ENCODE measurements at places on chromosomes 7 and 10. TPM values are rescaled to one million over a fixed set of nuclear protein-coding genes. Genes with fewer than 3 reads are reported as not detected.

DNA sequence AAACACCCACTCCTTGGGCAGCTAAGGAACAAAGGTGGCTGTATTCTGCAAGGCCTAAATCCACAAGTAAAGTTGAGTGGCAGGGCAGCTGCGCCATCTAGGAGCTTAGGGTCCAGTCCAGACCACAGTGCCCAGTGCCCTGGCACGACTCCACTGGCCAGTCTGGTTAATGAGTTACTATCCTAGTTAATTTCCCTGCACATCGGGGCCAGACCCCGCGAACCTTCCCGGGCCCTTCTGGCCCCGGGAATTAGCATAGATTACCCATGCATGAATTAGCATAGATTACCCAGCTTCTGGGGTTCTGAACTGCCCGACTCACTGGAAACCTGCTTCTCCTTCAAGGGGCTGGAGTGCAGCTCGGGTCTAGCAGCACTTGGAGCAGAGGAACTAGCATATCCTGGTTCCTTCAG, 3.2 kb upstream of the EMX2 start:
- no peak for DNase-seq

DNA sequence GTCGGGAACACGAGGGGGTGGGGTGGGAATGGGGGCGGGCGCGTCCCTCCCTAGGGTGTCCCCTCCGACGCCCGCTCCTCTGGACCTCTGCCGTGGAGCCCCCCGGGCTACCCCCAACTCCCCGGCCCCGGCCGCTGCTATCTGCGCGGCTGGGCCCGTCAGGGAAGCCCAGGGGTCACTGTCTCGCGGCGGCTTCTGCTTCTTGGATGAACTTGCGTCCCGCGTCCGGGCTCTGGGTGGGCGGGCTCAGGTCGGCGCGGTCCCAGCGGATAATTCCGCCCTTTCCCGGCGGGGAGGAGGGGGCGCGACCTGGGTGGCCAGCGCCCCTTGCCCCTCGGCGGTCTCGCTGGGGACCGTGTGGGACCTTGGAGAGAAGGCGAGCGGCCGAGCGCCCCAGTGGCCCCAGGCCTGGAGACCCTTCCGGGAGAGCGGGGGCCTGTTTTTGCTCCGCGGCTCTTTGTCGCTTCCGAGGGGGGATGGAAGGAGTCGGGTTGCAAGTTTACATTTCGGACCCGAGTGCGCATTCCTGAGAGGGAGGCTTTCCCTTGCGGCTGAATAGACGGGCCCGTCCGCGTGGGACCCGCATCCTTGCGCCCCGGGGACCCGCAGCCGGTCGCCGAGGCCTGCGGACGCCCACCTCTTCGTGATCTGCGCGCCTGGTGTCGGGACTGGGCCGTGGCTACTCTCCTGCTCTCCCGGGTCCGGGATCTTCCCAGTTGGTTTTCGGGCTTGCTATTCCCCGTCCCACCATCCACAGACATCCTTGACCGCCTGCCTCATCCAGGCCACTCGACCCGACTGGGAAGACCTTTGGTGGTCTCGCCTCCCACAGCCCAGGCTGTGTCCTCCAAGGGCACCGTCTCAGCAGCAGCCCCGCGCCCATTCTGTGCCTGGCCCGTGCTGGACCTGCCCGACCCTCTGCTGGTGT, 812 bp downstream of the DOCK1 start:
- peak; percentile 74 for DNase-seq

DNA sequence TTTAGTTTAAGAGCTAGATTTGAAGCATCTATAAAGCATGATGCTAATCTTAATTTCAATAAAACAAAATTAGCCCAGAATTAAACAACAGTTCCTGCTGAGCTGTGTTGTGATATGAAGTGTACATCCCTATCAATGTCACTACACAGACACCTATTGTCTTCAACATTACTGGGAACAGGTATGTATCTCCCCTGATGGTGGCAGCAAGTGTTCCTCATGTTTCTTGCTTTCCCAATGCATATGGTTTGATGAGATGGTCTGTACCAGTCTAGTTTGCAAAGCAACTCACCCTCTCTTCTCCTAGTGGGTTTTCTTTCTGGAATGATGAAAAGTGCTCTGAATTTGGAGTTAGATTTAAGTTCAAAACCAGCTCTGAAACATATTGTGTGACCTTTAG, 38.1 kb downstream of the TSPAN12 start:
- DNase-seq: no peak

DNA sequence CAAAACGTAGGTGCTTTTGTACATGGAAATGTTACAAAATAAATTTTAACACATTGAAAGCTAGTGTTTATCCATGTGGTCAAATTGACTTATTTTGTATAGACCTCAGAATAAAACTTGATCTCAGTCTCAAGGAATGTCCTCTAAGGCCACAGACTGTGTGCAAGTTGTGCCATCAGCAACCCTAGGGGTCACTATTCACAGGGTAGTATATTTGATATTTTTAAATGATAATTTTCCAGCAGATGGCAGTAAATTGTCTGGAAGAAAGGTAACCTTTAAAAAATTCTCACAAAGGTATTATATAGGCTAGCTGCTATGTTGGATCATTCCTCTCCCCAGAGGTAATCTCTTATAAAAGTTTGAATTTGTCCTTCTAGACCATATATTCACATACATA, 12.9 kb upstream of the SNX10 start:
- no peak for DNase-seq

- peak; percentile 57 for DNase-seq
Measured at GRCh38 chr10:69730251-69731156, 71.2 kb upstream of the COL13A1 start.

- DNase-seq: no peak
Measured at GRCh38 chr7:133003052-133003910, 78.6 kb downstream of the CHCHD3 start.

GRCh38 chr7:132138817-132139216, 437.5 kb downstream of the PLXNA4 start:
- DNase-seq: no peak

- DNase-seq: no peak
Measured at GRCh38 chr10:83489161-83489560, 650.1 kb upstream of the GHITM start.

DNA sequence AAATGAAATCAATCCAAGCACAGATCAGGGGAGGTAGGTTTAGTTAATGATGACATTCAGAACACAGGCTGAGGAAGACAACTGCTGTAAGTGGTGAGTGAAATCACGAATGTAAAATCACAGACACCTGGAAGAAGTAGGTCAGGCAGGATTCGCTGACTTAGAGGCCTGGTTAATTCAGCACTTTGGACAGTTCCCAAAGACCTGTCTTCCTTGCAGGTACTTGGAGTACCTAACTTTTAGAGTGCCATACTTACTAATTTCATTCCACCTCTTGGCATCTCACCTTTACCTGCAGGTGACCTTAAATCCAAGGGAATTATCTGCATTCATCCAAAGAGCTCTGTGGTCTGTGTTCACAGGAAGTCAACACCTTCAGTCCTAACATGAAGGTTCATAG, 822.3 kb downstream of the PHTF2 start:
- DNase-seq: no peak

DNA sequence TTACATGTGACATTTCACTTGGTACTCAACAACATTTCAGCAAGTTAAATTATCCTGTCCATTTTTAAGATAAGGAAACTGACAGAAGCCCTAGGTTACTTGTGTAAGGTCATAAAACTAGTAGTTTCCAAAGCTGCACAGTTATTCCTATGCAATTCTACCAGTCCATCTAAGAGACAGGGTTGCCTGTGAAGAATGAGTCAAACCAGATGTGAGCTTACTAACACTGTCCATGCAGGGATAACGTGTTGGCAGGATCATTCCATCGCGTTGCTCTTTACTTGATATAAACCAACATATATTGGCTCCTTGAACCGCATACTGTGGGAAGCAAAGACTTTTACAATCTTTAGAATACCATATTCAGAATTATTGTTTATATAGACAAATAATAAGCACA, 280.9 kb upstream of the HGF start:
- no peak for DNase-seq

GRCh38 chr10:77602231-77602912, 35.2 kb downstream of the KCNMA1 start:
- no peak for DNase-seq

DNA sequence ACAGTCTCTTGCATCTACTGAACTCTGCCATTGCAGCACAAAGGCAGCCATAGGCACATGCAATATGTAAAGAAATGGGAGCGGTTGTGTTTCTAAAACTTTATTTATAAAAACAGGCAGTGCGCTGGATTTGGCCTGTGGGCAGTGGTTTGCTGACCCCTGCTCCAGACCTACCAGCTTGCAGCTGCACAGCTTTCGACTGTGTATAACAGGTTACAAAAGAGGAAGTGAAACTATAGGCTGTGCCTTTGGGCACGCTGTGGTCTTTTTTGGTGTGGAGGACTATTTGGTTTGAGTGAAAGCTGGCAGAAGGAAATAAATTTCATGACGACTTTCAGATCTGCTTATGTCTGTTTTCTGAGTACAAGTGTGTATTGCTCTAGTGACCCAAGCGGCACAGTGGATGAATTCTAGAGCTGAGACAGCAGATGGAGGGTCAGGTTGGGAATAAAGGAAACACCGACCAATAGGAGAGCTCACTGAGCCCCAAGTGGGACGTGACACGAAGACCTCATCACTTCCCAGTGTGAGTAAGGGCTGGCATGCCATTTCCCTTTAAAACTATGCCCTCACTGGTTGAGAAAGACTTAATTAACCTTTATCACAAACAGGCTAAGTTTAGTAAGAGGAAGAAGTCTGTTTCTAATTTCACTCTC, 152.7 kb downstream of the ANK3 start:
- DNase-seq: peak; percentile 60

DNA sequence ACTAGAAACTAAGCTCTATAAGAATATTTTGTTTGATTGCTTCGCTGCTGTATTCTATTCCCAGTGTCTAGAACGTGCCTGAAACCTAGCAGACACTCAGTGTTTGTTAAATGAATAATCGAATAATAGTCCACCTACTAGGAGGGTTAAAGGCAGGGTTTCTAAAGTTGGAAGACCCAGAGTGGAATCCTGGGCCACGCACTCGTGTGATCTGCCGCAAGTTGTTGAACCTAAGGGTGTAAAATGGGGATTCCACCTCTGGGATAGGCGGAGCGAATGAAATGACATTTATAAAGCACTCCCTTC, 702 bp upstream of the AGFG2 start:
- no peak for DNase-seq

DNA sequence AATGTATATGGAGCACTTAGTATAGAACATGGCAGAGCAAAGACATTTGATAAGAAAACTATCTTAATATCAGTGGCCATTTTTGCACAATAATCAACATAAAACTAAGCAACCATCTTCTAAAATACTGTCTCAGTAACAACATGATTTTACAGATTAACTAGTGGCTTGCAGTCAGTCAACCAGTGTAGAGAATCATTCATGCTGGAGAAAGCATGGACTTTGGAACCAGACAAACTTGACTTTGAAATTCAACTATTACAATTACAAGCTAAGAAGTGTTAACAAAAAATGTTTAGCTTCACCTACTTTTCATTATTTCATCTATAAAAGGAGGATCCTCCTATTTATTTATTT, 27.7 kb downstream of the CUBN start:
- no peak for DNase-seq

DNA sequence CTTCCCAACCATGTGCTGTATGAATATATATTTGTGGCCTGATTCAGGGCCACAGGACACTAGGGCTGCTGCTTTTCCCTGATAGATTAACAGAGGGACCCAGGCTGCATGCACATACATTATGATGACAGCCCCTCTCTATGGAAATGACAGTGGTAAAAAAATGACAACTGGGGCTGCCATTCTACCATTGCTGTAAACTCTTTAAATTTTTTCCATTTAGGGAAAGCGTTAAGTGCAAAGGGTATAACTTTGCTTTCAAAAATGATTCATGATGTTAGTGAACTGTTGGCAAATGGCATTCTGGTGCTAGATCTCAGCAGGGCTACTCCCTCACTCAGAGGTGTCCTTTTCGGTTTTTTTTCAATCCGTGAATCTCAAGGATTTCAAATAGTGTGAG, 4.2 kb downstream of the CTBP2 start:
- DNase-seq: no peak

DNA sequence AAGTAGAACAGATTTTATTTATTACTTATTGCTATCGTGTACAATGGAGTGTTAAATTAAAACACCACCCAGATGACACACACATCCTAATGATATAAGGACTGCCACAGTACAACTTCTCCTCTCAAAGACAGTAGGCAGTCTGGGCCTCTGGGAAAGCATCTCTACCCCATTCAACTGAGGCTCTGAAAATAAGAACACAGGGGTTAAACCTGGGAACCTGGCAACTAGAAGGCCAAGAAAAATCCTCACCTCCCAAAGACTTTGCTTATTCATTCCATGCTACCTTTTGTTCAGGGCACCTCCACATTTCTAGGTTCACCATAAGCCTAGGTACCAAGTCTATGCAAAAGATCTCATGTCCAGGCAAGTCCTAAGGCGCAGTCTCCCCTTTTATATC, 125.4 kb upstream of the FEZF1 start:
- DNase-seq: no peak

- DNase-seq: peak; percentile 68
Measured at GRCh38 chr7:36390199-36391090, 783 bp downstream of the ANLN start.

DNA sequence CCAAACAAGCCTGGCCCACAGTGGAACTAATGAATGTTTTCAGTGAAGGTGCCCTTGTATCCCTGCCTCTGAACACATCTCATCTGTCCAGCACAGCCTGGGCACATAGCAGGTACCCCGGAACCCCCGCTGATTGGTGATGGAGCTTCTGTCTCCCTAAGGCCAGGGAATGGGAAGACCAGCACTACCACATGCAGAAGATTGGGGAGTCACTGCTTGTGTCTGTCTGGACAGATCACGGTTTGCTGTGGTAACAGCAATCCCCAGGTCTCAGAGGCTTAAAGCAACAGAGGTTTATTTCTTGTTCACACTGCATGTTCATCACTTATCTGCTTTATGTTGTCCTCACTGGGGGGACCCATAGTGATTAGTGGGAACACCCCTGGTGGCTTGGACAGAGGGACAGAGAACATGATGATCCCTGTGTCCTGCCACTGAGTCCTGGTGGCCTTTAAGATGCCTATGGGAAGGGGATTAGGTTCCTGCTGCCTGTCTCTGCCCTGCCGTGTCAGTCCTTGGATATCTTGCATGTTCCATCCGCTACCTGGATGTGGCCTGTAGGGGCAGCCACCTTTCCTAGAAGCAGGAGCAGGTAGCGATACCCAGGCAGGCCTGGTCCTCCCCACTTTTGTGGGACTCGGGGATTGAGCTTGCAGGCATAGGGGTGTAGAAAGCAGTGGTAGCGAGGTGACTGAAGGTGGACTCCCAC, 3.6 kb downstream of the TSPAN14 start:
- DNase-seq: no peak

DNA sequence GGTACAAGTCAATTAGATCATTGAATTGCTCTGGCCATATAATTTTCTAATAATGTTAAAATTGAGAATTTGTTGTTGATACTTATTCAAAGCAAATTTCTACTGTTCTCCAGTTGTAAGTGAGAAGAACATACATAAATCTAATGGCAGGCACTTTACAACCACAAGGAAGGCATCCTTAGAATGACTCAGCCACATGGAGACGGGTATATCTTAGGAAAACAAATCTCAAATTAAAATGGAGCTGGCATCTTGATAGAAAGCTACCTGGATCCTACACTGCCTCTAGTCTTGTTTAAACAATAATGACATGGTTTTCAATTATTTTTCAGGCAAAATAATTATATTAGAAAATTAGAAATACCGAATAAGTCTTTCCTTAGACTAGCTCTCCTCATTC, 1183.7 kb upstream of the SORCS1 start:
- no peak for DNase-seq

PTPRZ1 gene
- 1.6 TPM for polyA plus RNA-seq

NIPSNAP2 gene
- 209 TPM for polyA plus RNA-seq

SKIDA1 gene
- polyA plus RNA-seq: 0.88 TPM

STAG3 gene
- 0.41 TPM for polyA plus RNA-seq

CALHM2 gene
- 22.1 TPM for polyA plus RNA-seq

OR9A2 gene
- not detected for polyA plus RNA-seq
